ENCODE measurements at places on chromosomes 1 and 21. TPM values are rescaled to one million over a fixed set of nuclear protein-coding genes. Genes with fewer than 3 reads are reported as not detected.

- peak; percentile 78 for DNase-seq
These were observed 33.9 kb downstream of the WDR4 start for GRCh38 chr21:42845296-42845965.

DNA sequence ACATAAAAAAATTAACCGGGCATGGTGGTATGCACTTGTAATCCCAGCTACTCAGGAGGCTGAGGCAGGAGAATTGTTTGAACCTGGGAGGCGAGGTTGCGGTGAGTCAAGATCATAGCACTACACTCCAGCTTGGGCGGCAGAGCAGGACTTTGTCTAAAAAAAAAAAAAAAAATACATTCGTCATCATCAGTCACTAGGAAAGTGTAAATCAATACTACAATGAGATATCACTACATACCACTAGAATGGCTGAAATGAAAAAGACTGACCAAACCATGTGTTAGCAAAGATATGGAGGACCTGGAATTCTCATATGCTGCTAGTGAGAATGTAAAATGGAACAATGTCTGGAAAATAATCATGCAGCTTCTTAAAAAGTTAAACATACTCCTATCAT lies 9.3 kb downstream of the SPATA45 start:
- DNase-seq, result no peak

DNA sequence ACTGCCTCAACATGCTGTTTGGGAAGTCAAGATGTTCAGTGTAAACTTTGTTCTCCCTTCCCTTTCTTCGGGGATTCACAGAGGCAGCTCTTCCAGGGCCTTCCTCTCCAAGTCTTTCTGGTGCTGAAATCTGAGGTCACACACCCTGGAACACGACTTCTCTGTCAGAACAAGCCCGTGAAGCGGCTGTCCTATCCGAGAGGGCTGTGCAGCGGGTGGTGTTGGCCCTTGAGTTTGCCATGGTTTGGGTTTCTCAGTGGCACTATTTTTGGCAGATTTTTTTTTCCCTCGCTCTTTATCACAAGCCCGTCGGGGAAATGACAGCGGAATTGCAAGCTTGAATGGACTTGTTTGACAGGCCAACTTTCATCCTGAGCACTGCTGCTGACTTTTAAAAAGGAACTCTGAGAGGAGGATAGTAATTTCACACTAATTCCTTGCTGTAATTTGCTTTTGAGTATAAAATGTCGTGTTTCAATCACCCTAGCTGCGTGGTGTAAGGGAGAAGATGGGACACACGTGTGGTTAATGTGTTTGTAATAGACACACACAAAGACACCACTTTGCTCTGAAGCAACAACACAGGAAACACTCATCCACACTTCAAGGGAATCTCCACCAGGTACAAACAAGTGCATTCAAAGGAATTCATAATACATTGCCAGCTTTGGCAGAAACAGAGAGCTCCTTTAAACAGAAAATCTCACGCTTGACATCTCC lies 60.1 kb upstream of the TARBP1 start:
- DNase-seq, result no peak

DNA sequence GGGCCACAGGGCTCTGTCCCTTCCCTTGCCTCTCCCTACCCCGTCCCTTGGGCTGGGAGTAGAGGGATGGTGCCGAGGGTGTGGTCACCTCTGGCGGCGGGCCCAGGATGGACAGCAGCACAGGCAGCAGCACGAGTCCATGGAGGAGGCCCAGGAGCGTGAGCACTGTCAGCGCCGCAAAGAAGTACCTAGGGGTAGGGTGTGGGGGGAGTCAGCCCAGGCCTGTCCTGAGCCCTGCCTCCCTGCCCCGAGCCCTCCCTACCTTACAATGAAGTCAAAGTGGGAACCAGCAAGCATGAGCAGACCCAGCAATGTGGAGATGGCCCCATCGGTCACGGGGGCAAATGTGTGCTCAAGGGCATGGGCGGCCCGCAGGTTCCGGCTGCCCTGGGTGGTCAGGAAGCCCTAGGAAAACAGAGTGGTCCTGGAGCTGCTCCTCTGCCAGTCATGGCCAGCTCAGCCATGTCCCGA lies 14.7 kb downstream of the BTBD19 start:
- no peak for DNase-seq

DNA sequence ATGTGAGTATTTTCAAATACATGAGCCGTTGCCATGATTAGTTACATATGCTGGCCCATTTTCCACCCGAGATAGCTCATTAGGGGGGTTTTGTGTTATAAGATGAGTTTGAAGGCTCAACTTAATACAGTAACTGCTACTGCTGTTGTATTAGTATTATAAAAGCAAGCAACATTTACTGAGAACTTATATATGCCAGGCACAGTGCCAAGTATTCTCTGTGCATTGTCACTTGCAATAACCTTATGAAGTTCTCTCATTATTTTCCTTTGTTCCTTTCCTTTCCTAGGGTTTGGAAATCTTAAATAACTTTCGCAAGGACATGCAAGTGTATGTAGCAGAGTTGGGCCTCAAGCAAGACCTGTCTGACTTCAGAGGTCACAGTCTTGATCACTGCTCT lies 107.9 kb downstream of the RYR2 start:
- DNase-seq, result no peak

DNA sequence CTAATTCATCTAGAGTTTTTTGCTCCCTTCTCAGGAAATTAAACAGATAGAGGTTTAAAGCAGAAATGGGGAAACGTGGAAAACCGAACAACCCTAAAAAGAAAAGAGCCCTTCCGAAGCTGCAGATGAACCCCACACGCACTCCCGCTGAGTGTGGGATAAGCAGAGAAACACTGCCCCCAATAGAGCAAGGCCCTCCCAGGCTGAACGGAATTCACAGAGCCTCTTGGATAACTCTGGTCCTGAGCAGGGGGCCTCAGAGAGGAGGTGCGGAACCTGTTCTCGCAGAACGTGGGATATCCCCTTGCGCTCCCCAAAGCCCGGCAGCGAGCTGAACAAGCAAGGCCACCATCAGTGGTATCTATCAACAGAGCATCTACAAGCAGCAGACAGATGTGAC lies 44.9 kb downstream of the SSBP3 start:
- no peak for DNase-seq

TIMM17A gene
- total RNA-seq, result 79.1 TPM

ADORA1 gene
- total RNA-seq, result 12.1 TPM

PTGS2 gene
- total RNA-seq, result 0.81 TPM

LCE6A gene
- not detected for total RNA-seq
